ENCODE measurements at places on chromosomes 1 and 21.
A peak's percentile ranks its signal among the peaks of the same experiment; 100 is the strongest.

DNA sequence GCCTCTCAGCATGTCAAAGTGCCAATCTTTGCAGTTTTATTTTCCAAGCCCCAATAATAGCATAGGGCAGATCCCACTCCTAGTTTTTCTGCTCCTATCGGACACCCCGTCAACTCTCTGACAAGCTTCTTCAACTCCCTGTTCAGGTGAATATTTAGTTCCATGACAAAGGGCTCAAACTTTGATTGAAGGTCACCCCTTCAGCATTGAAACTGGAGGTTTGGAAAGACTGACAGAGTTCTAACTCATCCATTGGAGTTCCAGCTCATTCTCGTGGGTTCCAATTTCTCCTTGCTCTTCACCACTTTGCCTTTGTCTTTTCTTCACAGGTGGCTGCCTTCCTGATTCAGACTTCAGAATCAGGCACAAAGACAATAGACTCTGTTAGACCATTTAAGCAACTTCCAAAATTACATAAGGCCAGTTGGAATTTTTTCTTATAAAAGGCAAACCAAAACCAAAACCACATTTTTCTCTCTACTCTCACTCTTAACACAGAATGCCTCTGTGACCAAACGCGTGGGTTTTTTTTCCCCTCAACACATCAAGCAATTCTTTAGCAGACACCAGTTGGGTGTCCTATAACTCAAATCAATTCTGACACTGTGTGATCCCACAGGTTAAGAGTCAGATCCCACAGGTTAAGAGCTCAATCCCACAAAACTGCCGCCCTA lies 169.3 kb upstream of the USP25 start:
- no peak for DNase-seq

GRCh38 chr1:41533016-41533730 lies 48.7 kb upstream of the EDN2 start:
- no peak for DNase-seq

- no peak for DNase-seq
Observed at GRCh38 chr1:10177876-10178275, 32.5 kb upstream of the KIF1B start.

GRCh38 chr1:86380257-86380861 lies 15.8 kb downstream of the ODF2L start:
- DNase-seq, result no peak

DNA sequence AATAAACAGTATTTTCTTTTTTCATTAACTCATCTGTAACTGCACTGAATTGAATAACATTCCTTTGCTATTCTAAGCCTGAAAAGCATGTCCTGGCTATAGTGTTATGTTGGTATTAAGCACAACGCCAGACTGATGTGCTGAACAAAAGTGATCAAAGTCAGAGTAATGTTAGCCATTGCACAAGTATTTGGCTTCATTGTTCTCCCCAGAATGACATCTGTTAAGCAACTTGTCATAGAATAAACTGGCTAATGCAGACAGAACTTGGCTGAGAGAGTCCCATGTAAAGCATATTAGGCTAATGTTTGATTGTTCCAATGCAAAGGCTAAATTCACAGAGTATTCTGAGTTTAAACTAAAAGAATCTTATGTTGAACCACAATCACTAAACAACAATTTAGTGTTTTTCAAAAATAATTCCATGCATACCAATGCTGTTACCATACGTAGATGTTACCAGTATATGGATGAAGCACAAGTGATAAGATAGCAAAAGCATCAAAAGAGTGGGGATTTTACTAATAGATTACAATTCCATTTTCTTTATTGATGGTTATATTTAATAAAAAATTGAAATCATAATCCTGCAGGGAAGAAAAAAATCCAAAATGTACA lies 235.3 kb upstream of the DMRTA2 start:
- DNase-seq, result no peak

DNA sequence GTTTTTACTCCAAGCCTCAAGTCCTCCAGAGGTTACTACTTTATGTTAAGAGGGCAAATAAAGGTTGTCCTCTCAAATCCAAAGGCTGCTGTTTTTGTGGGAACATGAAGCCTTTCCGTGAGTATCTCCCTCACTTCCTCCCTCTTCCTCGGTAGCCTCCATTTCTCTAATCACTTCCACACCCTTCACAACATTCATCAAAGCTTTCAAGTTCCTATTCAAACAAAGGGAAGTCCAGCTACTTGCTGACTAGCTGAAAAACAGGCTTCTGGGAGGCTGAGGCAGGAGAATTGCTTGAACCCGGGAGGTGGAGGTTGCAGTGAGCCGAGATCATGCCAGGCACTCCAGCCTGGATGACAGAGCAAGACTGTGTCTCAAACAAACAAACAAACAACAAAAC lies 6.6 kb upstream of the CD48 start:
- DNase-seq, result no peak

DNA sequence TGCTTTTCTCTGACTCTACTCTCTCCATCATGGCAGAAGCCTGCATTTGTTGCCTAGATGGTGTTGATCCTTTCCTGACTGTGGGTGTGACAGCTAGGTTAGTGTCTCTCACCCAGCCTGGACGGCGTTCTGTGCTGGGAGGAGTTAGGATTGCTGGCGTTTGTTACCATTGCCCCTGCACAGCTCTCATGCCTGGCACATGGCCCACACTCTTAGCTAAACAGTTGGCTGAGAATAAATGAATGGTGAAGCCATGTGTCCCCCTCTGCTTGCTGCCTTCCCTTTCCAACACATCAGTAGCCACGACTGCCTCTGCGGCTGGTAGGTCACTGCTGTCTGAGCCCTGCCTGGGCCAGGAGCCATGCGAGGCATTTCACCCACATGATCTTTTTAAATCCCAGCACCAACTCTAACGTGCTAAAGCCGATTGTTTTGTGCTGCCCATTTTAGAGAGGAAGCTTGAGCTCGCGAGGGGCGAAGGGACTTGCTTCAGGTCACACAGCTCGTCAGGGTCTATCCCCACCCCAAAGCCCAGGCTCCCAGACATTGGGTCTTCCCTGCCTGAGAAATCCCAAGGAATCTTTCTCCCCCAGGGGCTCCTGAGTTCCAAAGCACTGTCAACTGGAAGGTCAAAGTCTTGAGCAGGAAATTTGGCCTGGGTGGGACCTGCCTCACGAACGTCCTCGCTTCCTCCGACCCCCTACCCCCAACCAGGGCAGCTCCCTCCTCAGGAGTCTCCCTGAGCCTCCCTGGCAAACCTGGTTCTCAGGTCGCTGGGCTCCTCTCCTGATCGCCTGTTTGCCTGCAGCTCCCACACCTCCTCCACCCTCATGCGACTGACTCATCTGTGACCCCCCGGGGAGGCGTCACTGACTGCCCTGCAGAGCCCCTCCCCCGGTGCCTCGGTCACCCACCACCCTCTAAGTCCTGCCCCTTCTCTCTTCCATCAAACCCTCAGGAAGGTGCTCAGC lies 271.7 kb upstream of the C1orf174 start:
- DNase-seq, result peak; percentile 36

DNA sequence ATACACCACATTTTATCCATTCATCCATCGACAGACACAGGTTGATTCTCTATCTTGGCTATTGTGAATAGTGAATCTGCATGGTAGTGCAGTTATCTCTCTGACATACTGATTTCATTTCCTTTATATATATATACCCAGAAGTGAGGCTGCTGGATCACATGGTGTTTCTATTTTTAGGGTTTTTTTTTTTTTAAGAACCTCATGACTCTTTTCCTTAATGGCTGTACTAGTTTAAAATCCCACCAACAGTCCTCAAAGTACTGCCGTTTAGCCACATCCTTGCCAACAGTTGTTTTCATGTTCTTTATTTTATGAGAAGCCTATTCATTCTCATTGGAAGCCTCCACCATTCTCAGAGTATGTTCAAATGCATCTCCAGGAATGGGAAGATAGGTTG lies 258.7 kb upstream of the SNX7 start:
- no peak for DNase-seq

- peak; percentile 28 for DNase-seq
Observed at GRCh38 chr1:228031276-228031995, 24.6 kb downstream of the WNT3A start.

Measured in ecto neural progenitor cell (in vitro differentiated cells).